ENCODE measurements at places on chromosomes 2 and 18.

- no peak for DNase-seq
These were observed 51.4 kb upstream of the RIOK3 start for GRCh38 chr18:23401400-23402347.

GRCh38 chr2:58101500-58101899 is 54.9 kb downstream of the VRK2 start:
- no peak for DNase-seq

GRCh38 chr2:239327536-239328350 is 73.1 kb downstream of the HDAC4 start:
- DNase-seq: no peak

DNA sequence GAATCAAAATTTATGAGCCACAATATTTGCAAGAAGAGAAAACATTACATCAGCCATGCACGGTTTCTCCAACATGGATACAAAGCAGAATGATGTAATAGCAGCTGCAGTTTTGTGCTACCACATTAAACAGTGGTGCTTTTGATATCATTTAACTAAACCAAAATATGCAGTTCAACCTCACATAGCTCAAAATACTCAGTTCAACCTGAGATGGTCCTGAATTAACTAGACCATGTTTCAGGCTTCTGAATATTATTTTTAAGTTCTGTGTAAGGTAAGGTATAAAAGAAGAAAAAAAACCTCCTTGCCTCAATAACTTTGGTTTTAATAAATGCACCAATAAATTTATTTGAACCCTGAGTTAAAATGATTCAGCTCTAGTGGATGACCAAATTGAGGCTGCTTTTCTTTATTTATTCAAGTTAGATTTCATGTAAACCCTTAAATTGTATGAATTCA is 18.8 kb upstream of the TSPYL6 start:
- DNase-seq: no peak

GRCh38 chr2:113216321-113216720 is 42.5 kb downstream of the PSD4 start:
- no peak for DNase-seq

DNA sequence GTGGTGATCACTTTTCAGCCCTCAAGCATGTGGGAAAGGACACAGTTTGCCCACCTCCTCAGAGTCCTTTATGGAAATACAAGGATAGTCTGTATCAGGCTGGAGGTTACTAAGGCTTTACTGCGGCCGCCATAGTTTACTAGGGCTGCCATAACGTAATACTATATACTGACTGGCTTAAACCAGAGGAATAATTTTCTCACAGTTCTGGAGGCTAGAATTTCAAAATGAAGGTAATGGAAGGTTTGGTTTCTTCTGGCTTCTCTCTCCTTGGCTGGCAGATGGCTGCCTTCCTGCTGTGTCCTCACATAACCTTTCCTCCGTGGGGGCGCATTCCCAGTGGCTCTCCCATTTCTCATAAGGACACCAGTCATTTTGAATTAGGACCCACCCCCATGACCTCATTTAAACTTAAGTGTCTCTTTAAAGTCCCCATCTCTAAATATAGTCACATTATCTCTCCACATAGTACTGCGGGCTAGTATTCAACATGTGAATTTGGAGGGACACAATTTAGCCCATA is 12.5 kb upstream of the ATIC start:
- DNase-seq: no peak

DNA sequence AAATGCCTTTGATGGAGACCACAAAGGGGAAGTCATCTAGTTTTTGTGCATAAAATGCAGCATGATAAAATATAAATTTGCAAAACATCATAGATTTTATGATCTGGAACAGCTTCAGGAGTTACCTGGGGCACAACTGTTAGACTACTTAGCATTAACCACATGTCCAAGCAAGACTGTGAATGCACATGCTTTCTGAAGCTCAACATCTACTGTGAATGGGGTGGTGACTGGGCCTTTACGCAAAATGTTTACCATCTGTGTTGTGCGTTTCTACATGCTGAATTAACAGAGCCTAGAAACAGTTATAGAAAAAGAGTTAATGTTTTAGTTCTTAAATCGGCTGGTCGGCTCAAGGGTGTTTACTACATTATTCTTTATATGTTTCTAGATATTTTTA is 45.5 kb downstream of the KCTD1 start:
- no peak for DNase-seq

DNA sequence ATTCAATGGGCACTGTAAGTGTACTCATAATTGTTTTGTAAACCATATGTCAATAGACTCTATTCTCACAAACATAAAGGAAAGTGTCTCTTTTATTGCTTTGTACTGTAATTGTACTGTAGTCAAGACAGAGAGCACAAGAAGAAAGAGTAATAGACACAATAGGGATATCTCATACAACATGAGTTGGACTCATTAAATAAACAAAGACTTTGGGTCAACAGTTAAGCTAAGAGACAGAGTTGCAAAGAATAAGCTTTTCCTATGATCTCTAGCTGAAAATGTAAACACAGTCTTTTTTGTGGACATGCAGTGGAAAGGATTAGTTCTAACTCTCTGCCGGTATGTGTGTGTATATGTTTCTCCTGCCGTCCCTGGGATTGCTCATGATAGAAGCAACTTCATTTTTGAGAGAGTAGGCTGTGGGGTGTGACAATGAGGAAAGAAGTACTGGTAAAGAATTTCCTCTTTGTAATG is 13.9 kb upstream of the KYNU start:
- no peak for DNase-seq

DNA sequence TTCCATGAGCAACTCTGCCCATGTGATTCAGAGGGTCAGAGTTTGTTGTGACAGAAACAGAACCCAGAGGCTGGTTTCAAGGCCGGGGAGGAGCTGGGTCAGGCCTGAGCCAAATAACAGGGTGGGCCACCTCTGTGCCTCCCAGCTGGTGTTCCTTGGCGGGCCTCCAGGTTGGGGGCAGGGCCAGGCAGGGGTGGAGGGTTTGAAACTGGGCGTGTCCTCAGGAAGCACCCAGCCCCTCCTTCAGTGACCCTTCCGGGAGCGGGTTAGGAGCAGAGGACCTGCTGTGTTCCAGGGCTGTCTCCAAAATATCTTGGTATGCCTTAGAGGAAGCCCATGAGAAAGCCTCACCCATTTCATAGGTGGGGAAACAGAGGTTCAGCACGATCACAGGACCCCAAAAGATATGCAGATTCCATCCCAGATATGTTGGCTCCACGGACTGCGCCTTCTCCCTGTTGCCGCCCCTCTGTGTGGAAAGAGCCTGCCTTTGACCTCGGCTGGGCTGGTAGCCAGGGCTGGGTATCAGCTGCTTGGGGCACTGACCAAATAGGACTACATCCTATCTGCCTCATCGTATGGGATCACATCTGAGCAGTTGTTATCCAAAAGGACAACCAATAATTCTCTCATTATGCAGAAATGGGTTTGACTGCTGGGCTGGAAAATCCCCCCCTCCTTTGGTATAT is 74.8 kb upstream of the GLI2 start:
- no peak for DNase-seq

GRCh38 chr18:48161191-48161910 is 230.9 kb upstream of the SMAD2 start:
- DNase-seq: peak; percentile 45

DNA sequence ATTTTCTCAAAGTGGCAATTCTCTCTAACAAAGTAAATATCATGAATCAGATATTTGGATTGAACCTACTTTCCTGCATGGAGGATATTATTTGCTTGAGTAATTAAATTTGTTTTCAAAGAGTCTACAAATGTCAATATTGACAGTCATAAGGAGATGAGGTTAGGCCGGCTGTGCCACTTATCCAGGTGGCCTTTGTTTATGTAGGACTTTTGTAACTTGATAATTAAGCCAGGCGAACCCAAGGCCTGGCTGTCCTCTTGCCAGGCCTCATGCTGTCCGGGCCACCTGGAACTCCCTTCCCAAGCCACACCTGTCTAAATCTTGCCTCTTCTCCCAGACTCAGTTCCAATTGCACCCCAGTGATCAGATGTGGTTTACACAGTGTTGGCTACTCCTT is 255.2 kb downstream of the ACKR3 start:
- DNase-seq: no peak

- DNase-seq: no peak
These were observed 90.1 kb downstream of the NFATC1 start for GRCh38 chr18:79485788-79486355.

DNA sequence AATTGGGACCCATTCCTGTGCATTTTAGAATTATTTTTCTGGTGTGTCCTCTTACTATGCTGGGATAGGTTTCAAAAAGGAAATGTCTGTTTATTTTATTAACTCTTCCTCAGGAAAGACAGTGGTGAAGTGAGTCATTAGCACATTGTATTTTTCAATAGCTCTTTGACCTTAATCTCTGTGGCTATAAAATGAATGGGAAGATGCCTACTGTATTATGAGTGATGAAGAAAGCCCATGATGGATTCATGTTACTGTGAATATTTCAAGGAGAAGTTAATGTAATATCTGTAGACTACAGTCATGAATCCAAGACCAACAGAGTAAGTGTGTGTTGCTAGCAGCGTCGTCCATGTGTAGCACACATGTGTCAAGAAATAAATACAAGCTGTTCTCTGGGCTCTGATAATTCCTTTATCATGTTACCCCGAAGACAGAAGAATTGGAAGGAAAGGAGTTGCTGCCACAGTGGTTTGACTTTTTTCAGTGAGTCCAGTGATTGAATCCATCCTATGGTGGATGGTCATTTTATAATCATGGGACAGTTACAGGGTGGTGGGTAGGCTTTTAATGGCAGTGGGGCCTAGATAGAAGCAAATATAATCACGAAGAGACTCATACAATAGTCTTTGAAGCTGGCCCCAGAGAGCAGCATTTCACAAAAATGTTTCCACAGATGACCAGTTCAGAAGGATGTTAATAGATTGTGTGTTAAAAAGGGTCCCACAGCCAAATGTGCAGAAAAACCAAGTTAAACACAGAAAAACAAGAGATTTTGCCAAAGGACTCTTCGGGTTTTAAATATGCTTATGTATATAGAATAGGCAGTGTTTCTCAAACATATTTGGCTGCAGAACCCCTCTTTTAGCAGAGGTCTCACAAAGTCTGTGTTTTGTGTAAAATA is 239.7 kb upstream of the RASGRP3 start:
- no peak for DNase-seq

DNA sequence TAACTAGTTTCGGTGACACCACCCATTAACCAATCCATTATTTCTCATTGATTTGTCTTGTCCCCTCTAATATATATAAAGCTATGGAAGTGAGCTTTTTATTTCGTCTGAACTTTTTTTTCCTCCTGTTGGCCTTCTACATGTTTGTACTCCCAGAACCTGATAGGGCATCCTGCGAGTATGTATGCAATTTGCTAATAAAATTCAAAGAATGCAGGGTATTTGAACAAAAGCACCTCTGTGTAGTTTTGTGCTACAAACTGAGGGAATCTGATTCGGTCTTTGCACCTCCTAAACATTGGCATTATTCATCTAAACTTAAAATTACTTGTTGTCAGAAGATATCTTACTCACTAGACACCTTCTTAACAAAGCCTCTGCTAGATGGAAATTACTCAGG is 242.9 kb upstream of the TMEFF2 start:
- no peak for DNase-seq

DNA sequence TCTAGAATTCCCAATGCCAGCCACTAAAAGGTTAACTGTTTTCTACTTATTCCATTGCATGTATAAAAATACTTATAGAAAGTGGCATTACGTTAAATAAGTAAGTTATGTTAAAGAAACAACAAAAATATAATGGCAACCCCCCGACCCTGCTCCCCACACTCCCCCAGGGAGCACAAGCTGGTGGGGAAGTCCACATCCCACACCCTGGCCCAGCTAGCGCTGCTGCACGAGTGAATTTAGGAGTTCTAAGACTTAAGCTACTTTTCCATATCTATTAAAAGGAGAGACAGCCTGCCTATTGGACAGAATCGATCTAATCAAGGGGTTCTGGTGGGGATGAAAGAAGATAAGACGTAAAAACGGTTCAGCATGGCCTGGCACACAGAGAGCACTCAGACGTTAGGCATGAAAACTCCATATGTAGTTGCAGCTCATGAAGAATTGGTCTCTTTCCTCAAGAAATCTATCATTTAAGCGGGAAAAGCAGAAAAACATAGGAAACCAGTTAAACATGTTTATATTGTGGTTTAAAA is 16.6 kb downstream of the HJURP start:
- DNase-seq: no peak

DNA sequence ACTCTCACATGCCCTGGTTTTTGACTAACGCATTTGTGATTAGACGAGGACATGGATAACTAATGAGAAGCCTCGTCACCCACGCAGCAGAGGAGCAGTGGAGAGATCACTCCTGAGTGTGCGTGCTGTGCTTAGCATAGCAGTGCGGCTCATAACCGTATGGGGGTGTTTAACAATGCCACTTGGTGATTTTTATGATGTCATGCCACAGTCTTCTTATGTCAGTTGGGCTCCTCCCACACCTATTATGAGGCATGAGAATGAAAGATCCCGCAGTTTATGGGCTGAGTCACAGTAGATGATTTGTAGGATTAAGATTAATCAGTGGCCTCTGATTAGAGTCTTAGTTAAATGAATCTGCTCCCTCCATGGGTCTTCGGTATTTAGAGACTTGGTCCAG is 2.5 kb upstream of the SMIM21 start:
- no peak for DNase-seq

GRCh38 chr18:6561420-6561861 is 146.7 kb upstream of the L3MBTL4 start:
- DNase-seq: no peak

DNA sequence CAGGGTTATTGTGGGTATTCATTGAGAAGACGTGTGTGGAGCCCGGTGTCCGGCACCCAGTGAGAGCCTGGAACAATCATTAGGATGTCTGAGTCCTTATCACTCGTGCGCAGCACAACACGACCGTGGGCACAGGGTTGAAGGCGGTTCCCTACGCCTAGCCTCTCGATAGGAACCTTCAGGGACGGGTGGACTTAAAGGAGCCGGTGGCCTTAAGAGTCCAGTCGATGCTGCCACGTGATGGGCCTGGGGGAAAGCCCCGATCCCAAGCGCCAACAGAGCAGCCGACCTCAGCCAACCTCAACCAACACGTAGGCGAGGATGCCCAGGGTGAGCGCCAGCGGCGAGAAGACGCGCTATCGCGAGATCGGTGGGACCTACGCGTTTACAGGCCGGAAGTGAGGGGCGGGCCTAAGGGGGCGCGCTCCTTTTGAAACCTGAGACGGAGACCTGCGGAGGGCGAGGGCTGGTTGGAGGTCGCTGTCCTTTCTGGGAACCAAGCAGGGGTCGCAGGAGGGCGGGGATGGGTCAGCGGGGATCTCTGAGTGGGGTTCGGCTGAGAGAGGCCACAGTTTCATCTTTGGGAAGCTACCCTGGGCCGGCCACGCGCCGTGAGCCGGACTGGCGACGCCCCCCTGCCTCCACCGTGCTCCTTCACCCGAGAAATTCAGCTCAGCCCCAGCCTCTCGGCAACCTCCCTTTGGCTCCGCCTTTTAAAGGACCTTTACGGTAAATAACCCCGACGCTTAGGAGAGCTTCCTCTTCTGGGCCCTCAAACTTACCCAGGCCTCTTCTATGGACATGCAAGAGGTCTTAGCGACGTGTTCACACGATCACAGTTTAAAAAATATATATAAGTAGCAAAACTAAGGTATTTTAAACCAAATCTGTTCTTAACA is 28.3 kb downstream of the WNT10A start:
- DNase-seq: peak; percentile 85
